ENCODE measurements at places on chromosomes 3 and 15. TPM values are rescaled to one million over a fixed set of nuclear protein-coding genes. Genes with fewer than 3 reads are reported as not detected.

ADIPOQ gene
- total RNA-seq: not detected

TMC3 gene
- 0.43 TPM for total RNA-seq

CLRN1 gene
- not detected for total RNA-seq

DAZL gene
- total RNA-seq: 0.33 TPM

C3orf52 gene
- total RNA-seq: 14.6 TPM

- no peaks in the 10 kb centered on the region for H3K27me3 ChIP-seq
- H3K4me1 ChIP-seq: no peaks in the 10 kb centered on the region
- H3K27ac ChIP-seq: no peak overlapping the region
- no peaks in the 10 kb centered on the region for H3K36me3 ChIP-seq
Measured at GRCh38 chr3:99269606-99270351, 368.3 kb upstream of the DCBLD2 start.

DNA sequence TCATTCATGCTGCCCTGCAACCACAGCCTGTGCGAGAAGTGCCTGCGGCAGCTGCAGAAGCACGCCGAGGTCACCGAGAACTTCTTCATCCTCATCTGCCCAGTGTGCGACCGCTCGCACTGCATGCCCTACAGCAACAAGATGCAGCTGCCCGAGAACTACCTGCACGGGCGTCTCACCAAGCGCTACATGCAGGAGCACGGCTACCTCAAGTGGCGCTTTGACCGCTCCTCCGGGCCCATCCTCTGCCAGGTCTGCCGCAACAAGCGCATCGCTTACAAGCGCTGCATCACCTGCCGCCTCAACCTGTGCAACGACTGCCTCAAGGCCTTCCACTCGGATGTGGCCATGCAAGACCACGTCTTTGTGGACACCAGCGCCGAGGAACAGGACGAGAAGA lies 4.7 kb downstream of the TRIM42 start:
- H3K4me1 ChIP-seq: no peaks in the 10 kb centered on the region
- H3K27ac ChIP-seq: no peak overlapping the region
- H3K36me3 ChIP-seq: no peaks in the 10 kb centered on the region
- DNase-seq: no peak
- no peak overlapping the region for H3K4me3 ChIP-seq
- H3K27me3 ChIP-seq: no peaks in the 10 kb centered on the region

- no peak for DNase-seq
- H3K4me1 ChIP-seq: peaks cover 33% of the 10 kb centered on the region
- H3K36me3 ChIP-seq: no peaks in the 10 kb centered on the region
- H3K4me3 ChIP-seq: no peak overlapping the region
- no peak overlapping the region for H3K27ac ChIP-seq
Measured at GRCh38 chr15:92662762-92663161, 7.2 kb upstream of the FAM174B start.

- no peak for DNase-seq
- H3K36me3 ChIP-seq: peaks cover 3% of the 10 kb centered on the region
- H3K4me1 ChIP-seq: no peaks in the 10 kb centered on the region
- peak overlapping the region; percentile 0 for H3K27ac ChIP-seq
- no peaks in the 10 kb centered on the region for H3K27me3 ChIP-seq
- H3K4me3 ChIP-seq: no peak overlapping the region
Measured at GRCh38 chr3:57244946-57245345, 17.4 kb downstream of the APPL1 start.

DNA sequence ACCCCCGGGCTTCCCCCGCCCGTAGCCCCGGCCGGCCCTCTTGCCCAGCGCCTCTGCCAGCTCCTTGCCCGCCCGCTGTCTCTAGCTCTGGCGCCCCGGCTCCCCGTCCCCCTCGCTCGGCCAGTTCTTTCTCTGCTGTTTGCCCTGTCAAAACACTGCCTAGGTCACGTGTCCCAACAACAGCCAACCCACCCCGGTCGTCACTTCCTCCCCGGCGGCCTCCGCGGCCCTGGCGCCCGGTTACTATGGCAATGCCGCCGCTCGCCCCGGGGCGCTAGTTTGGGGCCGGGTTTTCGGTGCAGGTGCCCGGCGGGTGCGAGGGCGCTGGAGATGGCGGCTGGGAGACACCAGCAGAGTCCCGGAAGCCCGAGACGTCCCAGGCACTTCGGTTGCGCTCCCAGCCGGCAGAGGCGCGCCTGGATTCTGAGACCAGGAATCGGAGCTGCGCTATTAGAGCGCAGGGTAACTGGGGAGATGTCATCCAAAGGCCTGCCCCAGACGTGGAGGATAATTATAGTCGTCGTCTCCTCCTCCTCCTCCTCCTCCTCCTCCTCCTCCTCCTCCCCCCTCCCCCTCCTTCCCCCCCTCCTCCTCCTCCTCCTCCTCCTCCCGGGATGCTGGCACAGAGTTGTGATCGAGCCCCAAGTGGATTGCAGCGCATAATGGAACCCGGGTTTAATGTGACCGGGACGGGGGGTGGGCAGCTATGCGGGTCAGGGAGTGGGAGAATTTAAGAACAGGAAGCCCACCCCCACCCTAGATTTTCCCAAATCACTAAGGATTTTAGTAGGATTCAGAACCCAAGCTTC lies at the start of gene ATOSA:
TSS of gene ATOSA (minus strand) at position 157 of the 809 bp plus-strand sequence. CDS start 1,367 bp downstream, outside the sequence.
- no peaks in the 10 kb centered on the region for H3K27me3 ChIP-seq
- peaks cover 16% of the 10 kb centered on the region for H3K4me1 ChIP-seq
- DNase-seq: peak; percentile 94
- peak within 1 kb of the TSS; percentile 96 for H3K27ac ChIP-seq
- H3K4me3 ChIP-seq: peak within 1 kb of the TSS; percentile 85

DNA sequence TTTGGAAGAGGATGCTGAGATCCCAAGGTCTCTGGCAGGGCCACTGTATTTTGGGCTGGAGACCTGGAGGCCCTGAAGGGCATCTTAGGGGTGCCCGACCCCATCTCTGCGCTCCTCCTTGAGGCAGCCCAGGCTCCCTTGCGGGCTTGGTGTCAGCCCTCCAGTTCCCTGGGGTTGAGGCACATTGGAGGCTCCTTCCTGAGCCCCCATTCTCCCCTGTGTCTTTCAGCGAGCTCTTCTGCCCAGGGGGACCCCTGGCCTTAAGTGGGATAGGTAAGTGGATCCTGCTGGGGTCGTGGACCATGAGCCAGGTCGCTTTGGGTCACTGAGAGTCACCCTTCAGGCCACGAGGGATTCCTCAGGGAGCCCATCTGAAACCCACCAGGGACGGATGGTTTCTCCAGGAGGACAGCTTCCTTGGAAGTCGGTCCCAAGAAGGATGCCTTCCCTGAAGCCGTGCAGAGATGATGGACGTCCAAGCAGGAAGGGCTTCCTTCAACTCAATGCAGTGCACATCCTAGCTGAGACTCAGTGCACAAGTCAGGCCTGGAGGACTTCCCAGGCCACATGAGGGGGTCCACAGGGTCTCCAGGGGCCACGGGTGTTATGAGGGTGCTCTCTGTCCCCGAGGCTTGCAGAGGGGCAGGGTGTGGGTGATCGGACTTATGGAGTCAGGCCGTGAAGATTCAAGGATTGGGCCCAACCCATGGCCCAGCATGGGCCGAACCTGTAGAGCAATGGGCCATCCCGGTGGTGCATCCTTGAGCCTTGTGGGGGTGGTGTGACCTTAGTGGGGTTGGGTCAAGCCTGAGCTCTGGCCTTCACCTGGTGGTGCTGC lies 224.3 kb downstream of the SNRPN start:
- no peak overlapping the region for H3K4me3 ChIP-seq
- H3K27ac ChIP-seq: no peak overlapping the region
- no peak for DNase-seq
- no peaks in the 10 kb centered on the region for H3K4me1 ChIP-seq
- H3K27me3 ChIP-seq: no peaks in the 10 kb centered on the region
- H3K36me3 ChIP-seq: no peaks in the 10 kb centered on the region

- H3K4me3 ChIP-seq: no peak overlapping the region
- H3K36me3 ChIP-seq: no peaks in the 10 kb centered on the region
- H3K27ac ChIP-seq: no peak overlapping the region
- H3K4me1 ChIP-seq: no peaks in the 10 kb centered on the region
- DNase-seq: no peak
Measured at GRCh38 chr3:128714887-128715491, 11.0 kb upstream of the RAB7A start.

DNA sequence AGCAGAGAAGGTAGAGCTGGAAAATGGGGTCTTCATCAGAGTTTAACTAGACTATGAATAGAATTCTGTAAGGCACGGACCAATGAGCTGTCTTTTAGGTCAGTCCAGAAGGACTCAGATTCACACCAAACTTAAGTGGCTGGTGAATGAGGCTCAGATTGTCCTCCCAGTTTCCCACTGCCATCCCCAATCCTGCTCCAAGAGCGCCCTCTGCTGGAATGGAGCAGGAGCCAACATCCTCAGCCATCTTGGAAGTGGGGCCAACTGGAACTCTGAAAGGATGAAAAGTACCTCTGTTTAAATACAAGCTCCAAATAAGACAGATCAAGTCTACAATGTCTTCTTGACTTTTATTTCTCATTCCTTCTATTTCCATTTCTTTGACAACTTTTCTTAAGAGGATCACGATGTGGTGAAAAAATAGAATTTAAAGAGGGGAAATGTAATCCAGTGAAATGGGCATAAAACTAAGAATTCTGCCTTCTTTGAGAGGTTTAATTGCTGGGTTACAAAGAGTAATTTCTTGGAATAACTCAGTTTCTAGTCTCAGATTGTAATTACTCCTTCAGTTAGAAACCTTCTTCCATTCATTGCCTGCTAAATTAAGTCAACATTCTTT lies 217.1 kb upstream of the TPRG1 start:
- H3K4me3 ChIP-seq: no peak overlapping the region
- H3K27ac ChIP-seq: no peak overlapping the region
- H3K36me3 ChIP-seq: no peaks in the 10 kb centered on the region
- DNase-seq: peak; percentile 92
- H3K4me1 ChIP-seq: peaks cover 14% of the 10 kb centered on the region
- no peaks in the 10 kb centered on the region for H3K27me3 ChIP-seq

DNA sequence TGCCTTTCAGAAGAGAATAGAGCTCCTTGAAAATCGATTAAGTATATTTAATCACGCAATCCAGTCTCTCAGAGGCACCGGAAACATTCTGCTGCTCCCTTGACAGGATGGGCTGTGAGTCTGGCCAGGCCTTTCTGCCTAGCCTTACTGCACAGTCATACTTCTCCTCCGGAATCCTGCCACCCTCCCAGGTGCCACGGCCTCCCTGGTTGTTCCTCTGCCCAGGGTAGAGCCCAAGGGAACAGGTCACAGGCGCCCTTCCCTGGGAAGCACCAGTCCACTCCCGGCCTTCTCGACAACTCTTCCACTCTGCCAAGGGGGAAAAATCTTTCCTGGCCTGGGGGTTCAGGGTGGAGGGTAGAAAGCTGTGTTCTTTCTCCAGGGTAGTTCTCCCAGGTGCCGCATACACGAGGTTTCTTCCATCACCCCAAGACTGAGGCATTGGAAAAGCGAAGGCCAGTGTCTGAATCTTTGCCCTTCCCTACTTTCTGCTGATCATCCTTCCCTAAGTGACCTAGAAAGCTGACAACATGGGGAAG lies 17.4 kb upstream of the SYNM start:
- H3K4me1 ChIP-seq: no peaks in the 10 kb centered on the region
- no peaks in the 10 kb centered on the region for H3K36me3 ChIP-seq
- no peaks in the 10 kb centered on the region for H3K27me3 ChIP-seq
- no peak for DNase-seq

GRCh38 chr15:101675796-101676582 lies 23.8 kb upstream of the TM2D3 start:
- DNase-seq: no peak
- no peaks in the 10 kb centered on the region for H3K36me3 ChIP-seq
- H3K27me3 ChIP-seq: no peaks in the 10 kb centered on the region
- H3K4me3 ChIP-seq: no peak overlapping the region
- H3K4me1 ChIP-seq: peaks cover 5% of the 10 kb centered on the region

DNA sequence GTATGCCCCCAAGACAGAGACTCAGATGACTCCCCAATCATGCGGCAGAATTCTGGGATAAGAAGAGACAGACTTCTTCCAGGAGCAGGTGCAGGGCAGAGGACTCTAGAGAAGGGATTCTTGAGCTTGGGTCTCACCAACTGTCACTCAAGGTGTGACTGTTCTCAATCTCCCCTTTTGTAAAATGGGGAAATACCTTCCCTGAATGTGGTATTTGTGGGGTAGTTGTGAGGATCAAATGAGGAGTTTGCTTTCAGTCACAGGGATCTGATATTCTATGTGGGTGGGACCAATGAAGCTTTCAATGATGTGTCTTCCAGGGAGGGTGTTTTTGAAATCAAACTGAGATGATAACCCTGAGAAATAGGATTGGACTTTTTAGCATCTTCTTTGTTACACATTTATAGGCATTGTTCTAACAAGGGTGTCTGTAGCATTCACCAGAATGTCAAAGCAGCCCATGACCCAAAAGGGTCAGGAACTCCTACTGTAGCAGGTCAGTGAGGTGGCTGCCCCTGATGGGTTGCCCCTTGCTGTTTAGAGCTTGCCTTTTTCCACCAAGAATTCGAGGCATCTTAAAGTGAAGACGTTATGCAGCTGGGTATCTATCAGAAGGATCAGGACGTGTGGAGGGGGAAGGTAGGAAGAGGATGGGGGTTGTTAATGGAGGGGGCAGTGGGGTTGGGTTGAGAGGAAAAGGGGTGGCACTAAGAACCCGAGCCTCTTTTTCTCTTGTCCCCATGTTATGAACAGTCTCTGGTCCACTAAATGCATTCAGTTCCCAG lies 28.8 kb downstream of the UMPS start:
- H3K4me1 ChIP-seq: peaks cover 8% of the 10 kb centered on the region
- no peaks in the 10 kb centered on the region for H3K36me3 ChIP-seq
- no peaks in the 10 kb centered on the region for H3K27me3 ChIP-seq
- no peak for DNase-seq
- no peak overlapping the region for H3K27ac ChIP-seq

DNA sequence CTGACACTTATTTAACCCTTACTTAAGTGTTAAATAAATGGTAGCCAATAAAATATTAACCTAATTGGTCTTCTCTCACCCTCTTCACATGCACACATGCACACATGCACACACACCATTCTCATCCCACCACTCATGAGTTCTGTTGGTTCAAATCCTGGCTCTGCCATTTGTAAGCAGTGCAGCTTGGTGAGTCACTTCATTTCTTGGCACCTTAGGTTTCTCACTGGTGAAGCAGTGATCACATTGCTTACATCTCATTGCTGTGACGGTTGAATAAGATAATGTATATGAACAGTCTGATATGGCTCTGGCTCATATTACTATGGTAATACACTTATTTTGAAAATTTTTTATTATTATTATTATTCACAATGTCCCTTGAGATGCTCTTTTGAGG lies 33.8 kb downstream of the RIOX2 start:
- H3K4me1 ChIP-seq: no peaks in the 10 kb centered on the region
- no peak overlapping the region for H3K4me3 ChIP-seq
- no peaks in the 10 kb centered on the region for H3K27me3 ChIP-seq
- H3K27ac ChIP-seq: no peak overlapping the region
- no peaks in the 10 kb centered on the region for H3K36me3 ChIP-seq

- no peaks in the 10 kb centered on the region for H3K27me3 ChIP-seq
- H3K4me3 ChIP-seq: no peak overlapping the region
- H3K27ac ChIP-seq: no peak overlapping the region
- H3K36me3 ChIP-seq: no peaks in the 10 kb centered on the region
- peaks cover 16% of the 10 kb centered on the region for H3K4me1 ChIP-seq
Measured at GRCh38 chr3:187831125-187832051, 86.1 kb upstream of the BCL6 start.

DNA sequence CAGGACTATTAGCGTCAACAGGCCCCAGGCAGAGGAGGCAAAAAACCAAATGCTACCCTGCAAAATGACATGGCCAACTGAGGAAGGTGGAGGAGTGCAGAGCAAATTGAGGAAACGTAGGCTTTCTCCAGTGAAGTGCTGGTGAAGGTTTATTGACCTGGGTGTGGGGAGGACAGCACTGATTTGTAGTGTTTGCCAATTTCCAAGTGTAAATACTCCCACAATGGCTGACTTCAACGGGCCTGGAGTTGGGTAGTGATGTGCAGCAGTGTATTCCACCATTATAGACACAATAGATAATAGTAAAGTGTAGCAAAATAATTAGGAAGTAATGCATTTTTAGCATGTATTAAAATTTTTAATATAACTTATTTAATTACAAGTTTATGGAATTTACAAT lies 32.2 kb upstream of the TPM1 start:
- no peaks in the 10 kb centered on the region for H3K27me3 ChIP-seq
- peaks cover 10% of the 10 kb centered on the region for H3K4me1 ChIP-seq
- H3K27ac ChIP-seq: no peak overlapping the region
- no peak overlapping the region for H3K4me3 ChIP-seq
- H3K36me3 ChIP-seq: no peaks in the 10 kb centered on the region
